ENCODE measurements at places on chromosomes 3 and 15. TPM values are rescaled to one million over a fixed set of nuclear protein-coding genes. Genes with fewer than 3 reads are reported as not detected.

DNA sequence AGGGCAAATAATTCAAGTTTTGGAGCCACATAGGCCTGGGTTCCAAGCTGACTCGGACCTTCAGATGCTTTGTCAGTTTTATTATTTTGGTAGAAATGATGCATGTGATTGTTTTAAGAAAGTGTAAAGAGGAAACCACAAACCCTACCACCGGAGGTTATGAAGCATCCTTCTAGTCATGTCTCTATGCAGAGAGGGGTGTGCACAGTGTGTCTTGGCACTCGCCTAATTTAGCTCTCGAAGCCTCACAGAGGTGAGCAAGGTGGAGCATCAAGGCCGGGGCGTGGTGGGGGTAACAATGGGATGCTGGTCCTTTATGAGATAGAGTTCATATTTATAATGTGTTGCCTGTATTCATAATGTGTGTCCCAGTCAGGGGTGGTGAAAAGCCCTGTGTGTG, 63.7 kb upstream of the SMAD6 start:
- H3K4me1 ChIP-seq, result no peaks in the 10 kb centered on the region
- no peaks in the 10 kb centered on the region for H3K36me3 ChIP-seq
- H3K4me3 ChIP-seq, result no peak overlapping the region

- DNase-seq, result no peak
- H3K36me3 ChIP-seq, result no peaks in the 10 kb centered on the region
- H3K27me3 ChIP-seq, result no peaks in the 10 kb centered on the region
These were observed 66.2 kb upstream of the UBE2E1 start for GRCh38 chr3:23739536-23739935.

- H3K4me1 ChIP-seq, result no peaks in the 10 kb centered on the region
- H3K4me3 ChIP-seq, result no peak overlapping the region
- H3K27me3 ChIP-seq, result peaks cover 2% of the 10 kb centered on the region
- no peak for DNase-seq
- H3K36me3 ChIP-seq, result no peaks in the 10 kb centered on the region
- no peak overlapping the region for H3K27ac ChIP-seq
These were observed 92.1 kb upstream of the PLSCR4 start for GRCh38 chr3:146342989-146343388.

The TRIM71 gene
- not detected for total RNA-seq

- H3K36me3 ChIP-seq, result no peaks in the 10 kb centered on the region
- peaks cover 29% of the 10 kb centered on the region for H3K4me1 ChIP-seq
- DNase-seq, result no peak
- H3K27ac ChIP-seq, result no peak overlapping the region
- no peak overlapping the region for H3K4me3 ChIP-seq
- peaks cover 48% of the 10 kb centered on the region for H3K27me3 ChIP-seq
These were observed 9.4 kb upstream of the PCSK6 start for GRCh38 chr15:101498717-101499480.

The DIS3L gene
- 23.8 TPM for total RNA-seq

DNA sequence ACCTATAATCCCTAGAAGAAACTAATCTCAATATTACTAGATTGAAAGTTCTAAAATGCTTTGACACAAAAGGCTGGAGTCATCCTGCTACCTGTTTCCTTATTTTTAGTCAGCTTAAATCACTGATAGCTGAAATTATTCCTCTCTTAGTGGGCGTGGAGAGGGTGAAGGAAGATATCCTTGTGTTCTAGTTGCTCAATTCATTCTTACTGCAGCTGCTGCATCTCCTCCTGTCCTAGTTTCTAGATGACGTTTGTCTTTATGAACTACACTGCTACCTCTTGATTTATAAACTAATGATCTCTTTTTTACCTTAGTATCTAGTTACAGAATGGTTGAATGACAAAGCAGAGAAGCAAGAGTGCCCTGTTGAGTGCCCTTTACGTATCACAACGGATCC, 50.7 kb downstream of the SETD5 start:
- H3K27me3 ChIP-seq, result no peaks in the 10 kb centered on the region
- H3K27ac ChIP-seq, result no peak overlapping the region
- H3K36me3 ChIP-seq, result peaks cover 85% of the 10 kb centered on the region
- no peak overlapping the region for H3K4me3 ChIP-seq

DNA sequence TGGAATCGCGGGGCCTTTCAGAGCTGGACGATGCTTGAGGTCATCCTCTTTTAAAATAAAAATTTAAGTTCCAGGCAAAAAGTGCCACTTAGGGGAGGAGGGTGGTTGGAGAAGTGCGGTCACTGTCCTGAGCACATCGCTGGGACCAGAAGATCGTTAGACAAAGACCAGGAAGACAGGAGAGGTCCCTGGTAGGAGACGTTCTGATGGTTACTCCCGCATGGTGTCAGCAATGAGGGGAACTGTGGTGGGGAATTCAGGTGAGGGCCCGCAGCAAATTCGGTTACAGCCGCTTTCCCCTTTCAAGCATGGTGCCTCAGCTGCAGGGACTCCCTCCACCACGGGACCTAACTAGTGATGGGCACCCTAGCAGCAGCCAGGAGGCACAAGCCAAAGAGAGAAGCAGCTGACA, 1.0 kb upstream of the ISY1 start:
- H3K36me3 ChIP-seq, result peaks cover 49% of the 10 kb centered on the region
- H3K4me3 ChIP-seq, result peak overlapping the region; percentile 98
- no peaks in the 10 kb centered on the region for H3K27me3 ChIP-seq
- H3K4me1 ChIP-seq, result peaks cover 39% of the 10 kb centered on the region
- H3K27ac ChIP-seq, result peak overlapping the region; percentile 100
- peak; percentile 19 for DNase-seq

The TERB2 gene
- not detected for total RNA-seq

GRCh38 chr3:120203016-120203415, 82.0 kb downstream of the GPR156 start:
- no peaks in the 10 kb centered on the region for H3K27me3 ChIP-seq
- no peak overlapping the region for H3K4me3 ChIP-seq
- H3K36me3 ChIP-seq, result no peaks in the 10 kb centered on the region
- H3K27ac ChIP-seq, result no peak overlapping the region
- no peak for DNase-seq
- no peaks in the 10 kb centered on the region for H3K4me1 ChIP-seq

- no peak for DNase-seq
- H3K4me1 ChIP-seq, result no peaks in the 10 kb centered on the region
- no peak overlapping the region for H3K27ac ChIP-seq
- H3K27me3 ChIP-seq, result no peaks in the 10 kb centered on the region
These were observed 95.8 kb downstream of the MESD start for GRCh38 chr15:80893777-80894176.

DNA sequence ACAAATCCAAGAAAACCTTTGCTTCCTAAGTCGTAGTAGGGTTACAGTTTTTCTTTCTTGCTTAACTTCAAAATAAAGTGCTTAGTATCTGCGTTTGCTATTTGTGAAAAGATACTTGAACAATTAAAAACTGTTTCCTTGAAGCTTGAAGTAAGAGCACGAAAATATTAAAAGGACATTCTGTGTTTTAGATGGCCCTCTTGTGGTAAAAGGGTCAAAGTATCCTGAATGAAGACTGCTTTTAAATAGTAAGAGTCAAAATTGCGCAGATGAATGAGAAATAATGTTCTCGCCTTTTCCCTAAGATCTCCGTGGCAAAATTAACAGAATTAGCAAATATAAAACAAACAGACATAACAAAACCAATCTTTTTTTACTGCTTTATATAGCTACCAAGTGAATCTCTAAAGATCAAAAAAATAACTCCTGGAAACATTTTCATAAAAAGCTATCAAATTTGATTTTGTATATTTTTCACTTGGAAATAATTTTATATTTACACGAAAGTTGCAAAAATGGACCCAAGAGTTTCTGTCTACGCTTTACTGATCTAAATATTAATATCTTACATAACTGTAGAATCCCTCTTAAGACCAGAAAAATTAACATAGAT, 175.4 kb downstream of the MBNL1 start:
- H3K27me3 ChIP-seq, result no peaks in the 10 kb centered on the region
- H3K27ac ChIP-seq, result no peak overlapping the region
- H3K4me3 ChIP-seq, result no peak overlapping the region
- H3K36me3 ChIP-seq, result peaks cover 69% of the 10 kb centered on the region

The MUC4 gene
- total RNA-seq, result not detected

The FOXP1 gene
- 563 TPM for total RNA-seq

DNA sequence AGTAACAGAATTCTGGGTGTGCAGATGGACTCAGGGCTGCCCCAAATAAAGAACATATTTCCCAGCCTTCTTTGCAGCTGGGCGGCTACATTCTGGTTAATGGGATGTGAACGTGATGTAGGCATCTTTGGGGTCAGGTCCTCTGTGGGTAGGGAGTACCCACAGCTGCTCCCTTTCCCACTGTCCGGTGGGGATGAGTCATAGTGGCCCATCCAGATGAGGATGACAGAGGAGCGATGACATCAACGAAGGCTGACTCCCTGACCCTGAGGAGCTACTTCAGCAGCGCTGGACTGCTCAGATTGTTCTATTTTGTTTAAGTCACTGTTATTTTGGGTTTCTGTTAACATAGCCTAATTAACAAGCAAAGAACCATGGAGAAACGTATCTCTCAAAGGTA, 38.0 kb downstream of the SRPRB start:
- no peak overlapping the region for H3K27ac ChIP-seq
- H3K4me3 ChIP-seq, result no peak overlapping the region
- H3K36me3 ChIP-seq, result no peaks in the 10 kb centered on the region
- peaks cover 14% of the 10 kb centered on the region for H3K27me3 ChIP-seq
- H3K4me1 ChIP-seq, result no peaks in the 10 kb centered on the region

DNA sequence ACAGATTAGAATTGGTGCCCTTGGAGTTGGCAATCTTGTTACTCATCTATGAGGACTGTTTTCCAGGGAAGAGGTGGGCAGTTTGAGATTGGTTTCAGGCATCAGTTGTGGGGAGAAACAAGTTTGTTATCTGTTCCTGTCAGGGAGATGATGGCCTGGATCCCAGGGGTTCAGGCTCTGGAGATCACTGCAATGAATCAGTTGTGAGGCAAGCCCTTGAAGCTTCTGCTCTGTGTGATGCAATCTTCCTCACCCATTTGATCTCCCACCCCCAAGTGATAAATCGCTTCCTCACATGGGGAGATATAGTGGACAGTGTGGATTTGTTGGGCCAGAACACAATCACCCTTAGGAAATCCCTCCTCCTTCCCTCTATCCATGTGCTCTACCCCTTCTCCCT, 276.6 kb upstream of the LRTM1 start:
- no peaks in the 10 kb centered on the region for H3K27me3 ChIP-seq
- no peak overlapping the region for H3K4me3 ChIP-seq
- no peak for DNase-seq
- H3K27ac ChIP-seq, result no peak overlapping the region
- H3K4me1 ChIP-seq, result no peaks in the 10 kb centered on the region
- no peaks in the 10 kb centered on the region for H3K36me3 ChIP-seq

DNA sequence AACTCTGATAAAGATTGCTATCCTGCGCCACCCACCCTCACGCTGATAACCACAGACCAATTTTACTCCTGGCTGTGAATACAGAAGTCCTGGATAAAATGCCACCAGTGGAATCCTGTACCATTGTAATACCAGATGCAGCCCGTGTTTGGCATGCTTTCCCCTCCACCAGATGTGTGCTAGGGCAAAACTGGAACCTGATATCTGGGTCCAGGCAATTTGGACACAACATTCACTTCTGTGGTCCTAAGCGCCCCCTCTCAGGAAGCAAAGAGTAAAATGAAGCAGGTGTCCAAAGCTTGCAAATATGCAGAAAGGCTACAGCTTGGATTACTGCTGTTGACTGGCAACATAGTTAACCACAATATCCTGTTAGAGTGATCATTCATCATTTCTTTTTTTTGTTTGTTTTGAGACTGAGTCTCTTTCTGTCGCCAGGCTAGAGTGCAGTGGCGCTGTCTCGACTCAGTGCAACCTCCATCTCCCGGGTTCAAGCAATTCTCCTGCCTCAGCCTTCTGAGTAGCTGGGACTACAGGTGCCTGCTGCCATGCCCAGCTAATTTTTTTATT, 32.8 kb downstream of the LOXL1 start:
- H3K27ac ChIP-seq, result no peak overlapping the region
- H3K27me3 ChIP-seq, result peaks cover 7% of the 10 kb centered on the region
- no peaks in the 10 kb centered on the region for H3K36me3 ChIP-seq
- peaks cover 11% of the 10 kb centered on the region for H3K4me1 ChIP-seq
- H3K4me3 ChIP-seq, result no peak overlapping the region

The GHRL gene
- 2.8 TPM for total RNA-seq

DNA sequence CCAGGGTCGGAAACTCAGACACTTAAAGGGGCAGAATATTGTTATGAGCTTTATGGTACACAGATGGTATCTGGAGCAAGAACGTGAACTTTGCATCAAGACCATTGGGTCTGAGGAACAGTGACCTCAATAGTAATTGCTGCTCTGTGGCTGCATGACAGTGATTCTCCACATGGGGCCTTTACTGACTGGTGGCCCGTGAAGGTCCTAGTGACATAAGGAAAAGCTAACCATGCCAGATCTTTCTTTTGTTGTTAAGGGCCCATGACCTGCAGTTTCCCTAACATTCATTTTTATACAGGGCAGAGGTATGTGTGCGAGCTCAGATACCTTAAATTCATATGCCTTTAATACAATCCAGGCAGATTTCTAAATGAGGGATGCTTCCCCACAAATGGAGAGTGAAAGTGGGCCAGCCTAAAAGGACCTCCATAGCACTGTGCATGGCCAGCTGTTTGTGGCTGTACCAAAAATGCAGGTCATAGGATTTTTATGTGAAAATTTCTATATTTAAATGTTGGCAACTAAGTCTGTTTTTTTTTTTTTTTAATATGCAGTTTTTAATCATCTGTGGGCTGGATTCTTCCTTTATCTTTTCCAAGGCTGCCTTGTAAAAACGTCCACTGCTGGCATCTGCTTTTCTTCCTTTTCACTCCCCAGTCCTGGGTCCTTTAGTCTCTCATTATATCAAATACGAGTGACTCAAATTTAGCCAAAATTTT, 188.0 kb upstream of the IL12A start:
- H3K4me1 ChIP-seq, result no peaks in the 10 kb centered on the region
- H3K4me3 ChIP-seq, result no peak overlapping the region
- no peaks in the 10 kb centered on the region for H3K27me3 ChIP-seq
- no peaks in the 10 kb centered on the region for H3K36me3 ChIP-seq

All from activated B cell treated with CpG ODN at 0.5 μM for 24 hours (primary cell).